ENCODE measurements at places on chromosomes 1 and 21. TPM values are rescaled to one million over a fixed set of nuclear protein-coding genes. Genes with fewer than 3 reads are reported as not detected.

Gene C1orf141
- not detected for total RNA-seq

DNA sequence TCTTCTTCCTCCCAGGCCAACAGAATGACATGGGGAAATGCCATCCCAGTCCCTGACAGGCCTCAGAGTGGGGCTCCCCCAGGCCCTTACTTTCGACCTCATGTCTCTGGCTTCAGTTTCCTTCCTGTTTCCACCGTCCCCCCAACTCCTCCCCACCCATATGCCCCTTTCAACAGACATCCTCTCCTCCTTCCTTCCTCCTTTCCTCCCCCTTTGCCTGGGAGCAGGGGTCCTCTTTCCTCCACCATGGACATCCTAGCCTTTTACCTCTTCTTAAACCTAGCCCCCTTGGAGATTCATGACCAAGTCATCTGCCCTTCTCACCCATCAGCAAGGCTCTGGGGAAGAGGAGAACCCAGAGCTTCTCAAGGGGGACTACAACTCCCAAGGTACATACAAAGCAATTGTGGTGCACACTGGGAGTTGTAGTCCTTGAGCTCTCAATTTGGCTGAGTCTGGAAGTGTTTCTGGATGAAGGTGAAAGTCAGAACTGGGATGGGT, 4.0 kb downstream of the ZBTB7B start:
- DNase-seq: peak; percentile 57

GRCh38 chr1:116207126-116207735, 96.0 kb downstream of the MAB21L3 start:
- no peak for DNase-seq

Gene SLC30A10
- not detected for total RNA-seq

Gene CLIC6
- total RNA-seq: 0.56 TPM

Gene LRRN2
- total RNA-seq: not detected

- DNase-seq: no peak
Measured at GRCh38 chr1:194296201-194296600, 1109.8 kb upstream of the B3GALT2 start.
